ENCODE measurements at places on chromosomes 3 and 15.

DNA sequence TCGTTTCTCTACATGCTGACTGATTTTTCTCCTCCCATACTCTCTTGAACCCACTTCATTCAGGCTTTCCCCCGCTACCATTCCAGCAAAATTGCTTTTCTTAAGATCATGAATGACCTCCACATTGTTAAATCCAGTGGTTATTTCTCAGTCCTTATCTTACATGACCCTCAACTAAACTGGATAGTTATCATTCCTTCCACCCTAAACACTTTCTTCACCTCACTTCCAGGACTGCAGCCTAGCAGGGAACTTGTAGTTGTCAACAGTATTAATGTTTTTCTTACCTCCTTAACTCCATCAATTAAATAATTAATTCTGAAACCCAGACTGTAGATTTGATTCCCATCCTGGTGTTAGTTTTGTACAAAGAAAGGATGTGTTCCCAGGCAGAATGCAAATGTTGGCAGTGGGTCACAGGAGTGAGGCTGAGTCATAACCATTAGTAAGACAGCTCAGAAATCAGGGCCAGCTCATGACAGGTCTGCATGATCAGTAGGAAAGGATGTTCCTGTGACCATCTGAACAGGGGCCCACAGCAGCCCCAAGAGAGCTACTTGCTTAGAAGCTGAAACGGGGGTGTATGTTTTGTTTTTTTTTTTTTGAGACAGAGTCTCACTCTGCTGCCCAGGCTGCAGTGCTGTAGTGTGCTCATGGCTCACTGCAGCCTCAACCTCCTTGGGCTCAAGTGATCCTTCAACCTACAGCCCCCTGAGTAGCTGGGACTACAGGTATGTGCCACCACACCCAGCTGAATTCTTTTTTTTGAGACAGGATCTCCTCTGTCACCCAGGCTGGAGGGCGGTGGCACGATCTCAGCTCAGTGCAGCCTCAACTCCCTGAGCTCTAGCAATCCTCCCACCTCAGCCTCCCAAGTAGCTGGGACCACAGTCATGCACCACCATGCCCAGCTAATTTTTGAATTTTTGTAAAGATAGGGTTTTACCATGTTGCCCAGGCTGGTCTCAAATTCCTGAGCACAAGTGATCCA lies 9.1 kb downstream of the BCL2L10 start:
- DNase-seq = peak; percentile 52

- DNase-seq = no peak
Measured at GRCh38 chr15:43919540-43920253, 92.9 kb downstream of the WDR76 start.

DNA sequence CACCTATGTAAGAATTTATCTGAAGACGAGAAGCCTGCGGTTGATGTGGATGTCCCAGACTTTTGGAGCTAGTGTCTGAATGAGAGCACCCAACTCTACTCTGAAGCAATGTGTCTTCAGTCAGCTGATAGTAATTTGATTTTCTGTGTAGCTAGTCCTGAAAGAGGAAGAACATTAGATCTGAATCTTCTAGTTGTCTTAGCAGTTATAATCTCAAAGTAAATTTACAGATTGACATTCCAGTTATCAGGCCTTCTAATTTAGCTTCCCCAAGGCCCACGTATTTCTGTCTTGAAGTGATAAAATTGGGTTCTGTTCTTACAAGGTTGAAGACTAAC lies 1.5 kb downstream of the TCAIM start:
- DNase-seq = peak; percentile 12

DNA sequence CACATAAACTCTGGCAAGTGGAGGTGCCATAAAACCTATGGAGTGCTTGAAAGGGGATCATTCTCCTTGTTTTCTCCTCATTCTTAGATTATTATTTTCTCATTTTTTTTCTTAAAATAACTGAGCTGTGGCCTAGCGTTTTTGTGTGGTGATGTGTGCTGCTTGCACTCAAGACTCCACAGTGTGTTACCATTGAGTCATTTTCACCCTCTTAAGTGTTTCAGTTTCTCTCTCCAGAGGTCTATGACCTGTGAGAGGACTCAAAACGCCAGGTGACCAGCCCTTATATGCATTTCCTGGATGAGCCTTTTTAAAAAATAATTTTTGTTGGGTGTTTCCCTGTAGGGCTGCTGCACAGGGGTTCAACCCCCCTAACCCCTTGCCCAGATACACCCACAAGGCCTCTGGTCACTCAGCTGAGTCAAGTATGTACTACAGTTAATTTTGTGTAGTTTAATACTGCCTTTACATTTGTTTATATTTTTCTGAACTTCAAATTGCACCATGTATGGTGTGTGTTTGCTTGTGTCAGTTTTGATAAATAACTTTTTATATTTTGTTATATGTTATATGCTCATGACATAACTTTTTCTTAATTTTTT lies 15.4 kb upstream of the BTLA start:
- DNase-seq = no peak

- no peak for DNase-seq
Measured at GRCh38 chr3:14948609-14949038, 1.2 kb downstream of the NR2C2 start.

DNA sequence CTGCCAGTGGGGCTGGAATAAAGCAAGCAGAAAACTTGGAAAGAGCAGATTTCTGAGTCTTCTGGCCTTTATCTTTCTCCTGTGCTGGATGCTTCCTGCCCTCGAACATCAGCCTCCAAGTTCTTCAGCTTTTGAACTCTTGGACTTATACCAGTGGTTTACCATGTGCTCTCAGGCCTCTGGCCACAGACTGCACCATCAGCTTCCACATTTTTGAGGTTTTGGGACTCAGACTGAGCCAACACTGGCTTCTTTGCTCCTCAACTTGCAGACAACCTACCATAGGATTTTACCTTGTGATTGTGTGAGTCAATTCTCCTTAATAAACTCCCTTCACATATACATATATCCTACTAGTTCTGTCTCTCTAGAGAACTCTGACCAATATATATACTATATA lies 706.6 kb downstream of the NR2F2 start:
- DNase-seq = no peak

GRCh38 chr3:15794842-15795650 lies 2.7 kb downstream of the ANKRD28 start:
- DNase-seq = peak; percentile 43

DNA sequence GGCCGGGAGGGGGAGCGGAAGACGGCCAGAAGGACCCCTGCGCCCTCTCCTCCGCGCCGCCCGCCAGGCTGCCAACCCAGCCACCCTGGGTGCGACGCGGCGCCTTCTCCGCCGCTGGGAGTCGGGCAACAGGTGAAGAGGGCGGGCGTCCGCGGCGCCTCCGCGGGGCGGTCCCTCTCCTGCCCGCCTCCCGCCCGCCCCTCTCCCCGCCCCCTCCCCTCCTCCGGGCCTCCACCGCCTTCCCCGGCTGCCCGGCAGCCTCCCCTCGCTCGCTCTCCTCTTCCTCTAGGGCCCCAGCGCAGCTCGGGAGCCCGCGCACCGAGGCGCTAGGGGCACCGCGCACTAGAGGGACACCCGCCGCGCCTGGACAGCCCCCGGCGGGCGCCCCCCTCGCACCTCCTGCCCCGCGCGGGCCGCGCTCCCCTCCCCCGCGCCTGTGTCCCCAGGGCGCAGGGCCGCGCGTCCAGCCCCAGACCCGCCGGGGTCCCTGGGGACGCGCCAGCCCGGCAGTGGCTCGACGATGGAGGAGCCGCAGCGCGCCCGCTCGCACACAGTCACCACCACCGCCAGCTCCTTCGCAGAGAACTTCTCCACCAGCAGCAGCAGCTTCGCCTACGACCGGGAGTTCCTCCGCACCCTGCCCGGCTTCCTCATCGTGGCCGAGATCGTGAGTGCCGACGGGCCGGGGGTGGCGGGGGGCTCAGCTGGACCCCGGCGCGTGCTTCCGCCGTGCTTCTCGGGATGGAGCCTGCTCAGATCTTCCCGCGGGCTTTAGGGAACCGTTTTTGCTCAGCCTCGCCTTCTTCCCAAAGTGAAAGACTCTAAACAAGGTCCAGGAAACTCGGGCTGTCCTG lies at the start of gene CMTM8:
TSS of gene CMTM8 (plus strand) at position 228 of the 854 bp plus-strand sequence. CDS start at position 521, 293 bp downstream.
- no peak for DNase-seq

DNA sequence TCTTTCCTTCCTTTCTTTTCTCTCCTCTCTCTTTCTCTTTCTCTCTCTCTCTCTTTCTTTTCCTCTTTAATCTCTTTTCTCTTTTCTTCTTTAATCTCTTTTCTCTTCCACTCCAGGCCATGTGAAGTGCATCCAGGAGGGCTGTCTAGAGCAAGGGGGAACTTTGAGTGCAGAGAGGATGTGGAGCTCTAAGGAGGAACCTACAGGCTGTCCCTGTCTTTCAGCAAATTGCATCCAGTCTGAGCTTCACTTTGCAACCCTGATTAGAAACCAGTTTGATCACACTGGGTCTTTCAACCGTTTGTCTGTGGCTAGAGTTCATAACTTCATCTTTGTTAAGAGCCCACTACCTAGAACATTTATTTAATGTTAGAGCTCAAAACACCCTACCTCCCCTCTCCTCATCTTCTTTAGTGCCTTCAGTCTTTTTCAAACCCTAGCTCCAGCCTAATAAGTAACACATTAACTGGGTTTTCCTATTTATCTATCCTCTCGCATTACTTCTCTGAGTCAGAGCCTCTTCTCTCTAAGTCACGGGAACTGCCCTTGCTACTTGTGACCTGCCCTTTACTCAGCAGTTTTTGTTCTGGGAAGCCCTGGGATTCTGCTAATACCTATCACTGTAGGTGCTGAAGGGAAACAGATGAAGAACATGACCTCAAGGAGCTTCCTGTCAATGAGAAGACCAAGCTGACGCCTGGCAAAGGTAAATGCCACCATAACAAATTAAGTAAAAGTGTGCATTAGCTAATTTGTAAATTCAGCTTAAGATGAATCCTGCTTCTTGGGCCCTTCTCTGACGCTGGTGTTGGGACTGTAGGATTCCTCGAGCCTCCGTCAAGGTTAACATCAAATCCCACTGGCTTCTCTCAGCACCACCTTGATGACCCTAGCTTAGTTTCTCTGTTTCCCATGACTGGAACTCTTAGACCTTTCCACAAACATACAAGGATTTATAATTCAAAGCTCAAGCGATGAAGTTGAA lies at the start of gene GCNT3:
TSS of gene GCNT3 (plus strand) at position 508 of the 985 bp plus-strand sequence. CDS start 6,456 bp downstream, outside the sequence.
- no peak for DNase-seq

DNA sequence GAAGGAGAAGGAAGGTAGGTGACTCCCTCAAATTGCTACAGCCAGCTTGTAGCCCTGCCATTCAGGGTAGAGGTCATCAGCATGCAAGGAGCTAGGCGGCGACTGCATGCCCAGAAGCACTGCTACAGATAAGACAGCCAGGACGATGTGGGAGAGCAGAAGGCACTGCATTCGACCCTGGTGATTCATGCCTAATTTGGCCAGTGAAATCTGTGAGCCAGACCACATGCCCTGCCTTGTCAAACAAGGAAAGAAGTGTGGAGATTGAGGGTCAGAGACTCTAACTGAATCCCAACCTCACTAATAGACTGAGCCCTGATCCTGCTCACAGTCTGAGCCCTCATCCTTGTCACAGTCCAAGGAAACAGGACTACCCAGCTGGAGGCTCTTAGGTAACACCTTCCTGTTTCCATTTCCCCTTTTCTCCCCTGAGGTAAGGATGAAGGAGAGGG lies 86.6 kb downstream of the LINGO1 start:
- DNase-seq = no peak

- no peak for DNase-seq
Measured at GRCh38 chr15:40344217-40344616, 3.5 kb upstream of the CCDC9B start.

DNA sequence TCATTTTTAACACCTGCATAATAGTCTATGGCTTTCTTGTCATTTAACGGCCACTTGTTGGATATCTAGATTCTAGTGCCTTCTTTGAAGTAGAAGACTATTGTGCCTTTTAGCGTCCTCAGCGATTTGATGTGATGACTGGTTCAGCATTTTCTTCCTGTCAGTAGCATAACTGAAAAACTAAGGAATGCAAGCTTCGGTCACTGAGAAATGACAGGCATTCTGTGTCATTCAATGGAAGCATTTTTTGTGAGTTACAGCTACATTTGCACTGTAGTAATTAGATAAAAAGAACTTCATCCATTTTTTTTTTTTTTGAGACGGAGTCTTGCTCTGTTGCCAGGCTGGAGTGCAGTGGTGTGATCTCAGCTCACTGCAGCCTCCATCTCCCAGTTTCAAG lies 10.3 kb downstream of the NEK11 start:
- DNase-seq = no peak

- DNase-seq = peak; percentile 24
Measured at GRCh38 chr3:123286308-123287023, 84.7 kb downstream of the SEC22A start.

- DNase-seq = no peak
Measured at GRCh38 chr15:66815318-66815717, 113.3 kb downstream of the SMAD6 start.

DNA sequence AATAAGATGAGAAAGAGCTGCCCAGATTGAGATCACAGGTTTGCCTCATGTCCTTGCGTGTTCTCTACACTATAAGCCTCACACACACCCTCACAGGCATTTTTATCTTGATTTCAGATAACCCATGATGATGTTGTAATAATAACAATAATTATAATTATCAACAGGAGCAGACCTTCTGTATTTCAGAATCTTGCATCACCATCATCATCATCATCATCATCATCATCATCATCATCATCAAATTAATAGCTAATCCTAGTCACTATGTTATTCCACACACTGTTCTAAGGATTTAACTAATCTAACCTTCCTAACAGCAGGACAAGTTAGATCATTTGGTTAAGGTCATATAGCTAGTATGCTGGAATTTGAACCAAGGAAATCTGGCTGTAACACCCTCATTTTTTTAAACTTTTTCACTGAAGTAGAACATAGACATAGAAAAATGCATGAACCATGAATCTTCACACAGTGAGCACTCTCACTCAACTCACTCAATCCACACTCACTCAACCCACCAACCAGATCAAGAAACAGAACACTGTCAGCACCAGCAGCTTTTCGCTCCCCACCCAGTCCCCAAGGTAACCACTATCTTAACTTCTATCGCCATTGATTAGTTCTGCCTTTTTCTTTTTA lies 1.8 kb upstream of the SH2D7 start:
- DNase-seq = no peak

DNA sequence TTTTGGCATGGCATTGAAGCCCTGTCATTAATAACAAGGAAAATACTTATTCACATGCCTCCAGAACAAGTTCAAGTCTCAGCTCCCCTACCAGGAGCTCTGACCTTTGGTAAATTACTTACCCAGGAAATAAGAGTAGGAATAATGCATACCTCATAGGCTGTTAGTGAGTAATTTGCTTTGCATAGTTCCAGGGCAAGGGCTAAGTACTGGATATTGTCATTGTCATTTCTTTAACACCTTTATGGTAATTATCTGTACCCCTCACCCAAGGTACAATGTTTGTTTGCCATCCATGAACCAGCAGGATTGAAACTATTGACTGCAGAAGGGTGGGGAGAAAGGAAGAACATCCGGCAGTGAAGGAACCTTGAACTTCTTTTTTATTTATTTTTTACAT lies 148.5 kb downstream of the SOX2 start:
- no peak for DNase-seq

GRCh38 chr15:56917652-56918045 lies 795 bp upstream of the TCF12 start:
- DNase-seq = peak; percentile 74

DNA sequence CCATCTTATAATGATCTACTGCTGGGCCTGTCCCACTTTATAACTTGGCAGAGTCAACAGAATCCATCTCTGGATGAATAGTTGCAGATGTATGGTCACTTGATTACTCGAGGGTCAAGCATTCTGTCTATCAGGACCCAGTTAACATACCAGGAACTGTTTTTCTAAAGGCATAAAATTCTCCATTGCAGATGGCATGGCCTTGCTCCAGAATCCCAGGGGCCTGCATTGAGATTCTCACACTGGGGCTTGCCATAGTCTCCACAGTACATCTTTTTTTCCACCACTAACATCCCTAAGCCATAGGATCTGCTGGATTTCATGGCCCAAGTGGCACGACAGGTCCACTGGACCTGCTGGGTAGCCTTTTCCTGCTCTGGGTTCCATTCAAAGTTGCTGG lies 68.5 kb upstream of the CACNA1D start:
- DNase-seq = no peak
